Activated CD4-positive, alpha-beta T cell treated with anti-CD3 and anti-CD28 coated beads for 36 hours (primary cell): ENCODE measurements at places on chromosomes 3 and 15. TPM values are rescaled to one million over a fixed set of nuclear protein-coding genes. Genes with fewer than 3 reads are reported as not detected.

Gene RARB
- total RNA-seq = not detected

Gene SAMD7
- total RNA-seq = not detected

Gene TTLL13
- 0.39 TPM for total RNA-seq

DNA sequence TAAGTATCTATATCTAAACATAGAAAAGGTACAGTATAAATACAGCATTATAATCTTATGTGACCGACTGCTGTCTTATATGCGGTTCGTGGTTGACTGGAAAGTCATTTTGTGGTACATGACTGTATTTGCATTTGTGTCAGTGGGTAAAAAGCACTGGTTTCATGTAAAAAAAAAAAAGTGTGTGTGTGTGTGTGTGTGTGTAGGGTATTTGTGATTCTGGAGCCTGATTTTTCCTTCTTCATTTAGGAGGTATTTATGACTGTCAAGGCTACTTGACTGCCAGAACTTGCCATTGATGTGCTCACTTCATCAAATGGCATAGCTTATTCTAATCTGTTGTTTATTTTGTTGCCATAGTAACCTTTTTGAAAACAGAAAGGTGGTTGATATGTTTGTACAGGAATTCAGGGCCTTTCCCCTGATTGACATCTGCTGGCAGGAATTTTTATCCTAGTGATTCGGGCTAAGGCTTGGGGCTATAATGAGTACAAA lies 63.2 kb downstream of the AKAP13 start:
- peak; percentile 49 for DNase-seq

- peak; percentile 76 for DNase-seq
Measured at GRCh38 chr15:75042730-75043508, 19.5 kb downstream of the PPCDC start.

GRCh38 chr3:5768281-5768945 lies 580.9 kb downstream of the EDEM1 start:
- DNase-seq = no peak

GRCh38 chr3:194294199-194294894 lies 56.8 kb downstream of the CPN2 start:
- no peak for DNase-seq

DNA sequence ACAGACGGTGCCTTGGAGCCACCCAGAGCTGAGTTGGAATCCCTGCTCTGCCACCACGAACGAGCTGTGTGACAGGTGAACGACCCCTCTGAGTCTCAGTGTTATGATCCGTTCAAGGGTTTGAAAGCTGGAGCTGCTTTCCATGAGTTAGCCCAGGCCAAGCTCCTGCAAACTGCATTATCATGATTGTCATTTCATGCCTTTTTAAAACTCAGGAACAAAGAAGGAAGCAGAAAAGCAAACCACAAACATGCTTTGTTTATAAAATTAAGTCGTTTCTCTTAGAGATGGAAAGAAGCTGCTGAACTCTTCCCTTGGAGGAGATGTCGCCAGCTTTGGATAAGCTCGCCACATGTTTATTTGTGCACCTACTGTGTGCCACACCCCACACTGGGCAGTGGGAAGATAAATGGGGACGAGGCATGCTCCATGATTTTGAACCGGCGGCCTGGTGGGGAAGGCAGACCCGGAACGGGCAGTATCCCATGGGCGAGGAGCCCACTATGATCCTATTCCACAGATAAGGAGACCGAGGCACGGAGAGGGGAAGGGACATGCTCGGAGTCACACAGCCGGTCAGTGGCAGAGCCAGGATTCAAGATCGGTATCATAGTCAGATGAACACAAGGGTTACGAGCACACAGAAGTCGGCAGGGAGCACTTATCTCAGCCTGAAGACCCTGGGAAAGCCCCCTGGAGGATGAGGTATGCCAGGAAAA lies 15.9 kb downstream of the HRH1 start:
- DNase-seq = no peak

DNA sequence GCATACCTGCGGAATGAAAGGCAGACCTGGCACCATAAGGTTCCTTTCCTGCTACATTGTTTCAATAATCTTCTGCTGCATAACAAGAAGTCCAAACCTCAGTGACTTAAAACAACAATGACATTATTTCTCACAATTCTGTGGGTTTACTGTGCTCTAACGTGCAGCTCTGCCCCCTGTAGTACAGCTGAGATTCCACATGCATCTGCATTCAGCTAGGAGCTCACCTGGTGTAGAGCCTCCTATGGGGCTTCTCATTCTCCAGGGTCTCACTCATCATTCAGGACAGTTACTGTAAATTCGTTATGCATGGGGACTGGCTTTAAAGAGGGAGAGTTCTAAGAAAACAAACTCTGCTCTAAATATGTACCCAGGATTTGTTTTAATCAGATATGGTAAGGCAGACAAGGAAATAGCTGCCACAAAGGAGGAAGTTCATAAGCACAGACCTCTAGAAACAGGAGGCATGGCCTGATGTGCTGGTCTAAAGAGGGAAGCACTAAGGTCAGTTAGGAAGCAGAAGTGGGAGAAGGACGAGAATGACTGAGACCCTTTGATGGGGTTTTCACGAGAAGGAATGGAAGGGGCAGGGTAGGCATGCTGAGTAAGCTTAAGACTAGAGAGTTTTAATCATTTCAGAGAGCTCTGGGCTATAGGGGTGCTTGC lies 347.0 kb downstream of the NEK10 start:
- no peak for DNase-seq

DNA sequence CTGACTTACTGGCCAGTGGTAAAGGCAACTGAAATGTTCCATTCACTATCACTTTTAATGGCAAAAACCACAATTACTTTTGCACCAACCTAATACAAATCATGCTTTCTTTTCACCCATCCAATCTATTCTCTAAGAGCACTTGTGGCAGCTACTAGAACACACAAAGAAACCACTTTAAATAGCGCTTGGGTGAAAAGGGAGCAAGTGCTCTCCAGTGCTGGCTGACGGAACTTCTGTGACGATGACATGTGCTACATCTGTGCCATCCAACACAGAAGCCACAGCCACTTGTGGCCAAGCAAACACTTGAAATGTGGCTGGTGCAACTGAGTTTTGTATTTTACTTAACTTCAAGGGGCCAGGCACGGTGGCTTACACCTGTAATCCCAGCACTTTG lies 18.9 kb downstream of the SH3BP5 start:
- DNase-seq = peak; percentile 44

DNA sequence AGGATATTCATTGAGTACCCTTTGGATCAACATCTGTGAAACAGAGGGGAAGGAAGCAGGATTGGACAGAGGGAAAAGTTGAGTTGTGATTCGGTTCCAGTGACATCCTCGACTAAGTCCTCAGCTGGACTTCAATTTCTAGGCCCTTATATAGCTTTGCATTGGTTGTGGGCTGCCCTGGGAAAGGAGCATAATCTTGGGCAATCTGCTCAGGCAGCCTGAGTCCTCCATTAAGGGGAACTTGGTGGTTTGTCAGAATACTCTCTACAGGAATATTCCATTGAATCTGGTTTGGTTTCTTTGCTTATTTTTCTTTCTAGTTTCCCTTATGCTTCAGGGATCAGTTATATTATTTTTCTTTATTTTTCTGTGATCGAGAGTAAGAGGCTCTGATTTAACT lies 94.1 kb downstream of the TCF12 start:
- no peak for DNase-seq

- no peak for DNase-seq
Measured at GRCh38 chr3:111882799-111883198, 23.7 kb downstream of the PHLDB2 start.
